ENCODE measurements at places on chromosomes 5 and 9.

DNA sequence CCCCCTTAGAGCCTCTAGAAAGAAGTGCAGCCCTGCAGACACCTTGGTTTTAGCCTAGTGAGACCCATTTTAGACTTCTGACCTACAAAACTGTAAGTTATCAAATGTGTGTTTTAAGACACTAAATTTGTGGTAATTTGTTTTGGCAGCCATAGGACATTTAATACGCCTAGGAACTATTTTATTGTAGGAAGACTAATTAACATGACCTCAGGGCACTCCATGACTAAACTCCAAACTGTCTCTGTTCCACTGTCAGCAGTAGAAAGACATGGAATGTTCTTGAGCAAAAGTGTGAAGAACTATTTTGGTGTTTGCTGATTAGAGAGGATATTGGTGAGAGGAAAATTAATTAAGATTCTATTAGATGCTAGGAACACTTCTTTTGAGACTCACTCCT is 4.1 kb upstream of the APC start:
- DNase-seq: no peak

DNA sequence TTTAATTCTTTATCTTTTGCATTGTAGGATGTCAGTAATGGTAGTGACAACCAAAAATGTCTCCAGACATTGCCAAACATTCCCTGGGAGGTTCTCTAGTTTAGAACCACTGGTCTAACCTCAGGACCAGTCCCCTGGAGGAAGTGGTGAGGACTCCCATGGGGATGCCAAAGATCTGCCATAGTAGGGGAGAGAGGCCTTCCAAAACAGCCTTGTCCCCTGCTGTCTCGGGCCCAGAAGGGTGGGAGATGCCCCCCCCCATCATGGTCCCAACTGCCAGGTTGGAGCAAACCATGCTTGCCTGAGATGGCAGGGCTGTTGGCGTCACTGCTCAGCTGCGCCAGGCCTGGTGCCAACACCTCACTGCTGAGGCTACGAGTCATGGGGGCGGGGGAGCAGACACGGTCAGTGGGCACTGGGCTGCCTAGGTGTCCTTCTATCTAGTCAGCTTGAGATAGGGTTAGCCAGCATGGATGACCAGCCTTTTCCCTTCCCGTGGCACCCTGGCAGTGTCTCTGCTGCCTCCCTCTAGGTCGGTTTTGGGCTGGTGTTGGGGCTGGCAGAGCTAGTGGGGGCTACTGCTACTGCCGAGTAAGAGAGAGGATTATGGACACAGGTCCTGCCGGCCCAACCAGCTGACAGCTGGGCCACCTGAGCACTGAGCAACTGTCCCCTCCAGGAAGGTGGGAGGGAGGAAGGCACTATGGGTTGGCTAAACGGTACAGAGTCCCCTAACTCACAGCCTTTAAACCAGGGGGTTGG is 8.3 kb upstream of the CXXC5 start:
- no peak for DNase-seq

DNA sequence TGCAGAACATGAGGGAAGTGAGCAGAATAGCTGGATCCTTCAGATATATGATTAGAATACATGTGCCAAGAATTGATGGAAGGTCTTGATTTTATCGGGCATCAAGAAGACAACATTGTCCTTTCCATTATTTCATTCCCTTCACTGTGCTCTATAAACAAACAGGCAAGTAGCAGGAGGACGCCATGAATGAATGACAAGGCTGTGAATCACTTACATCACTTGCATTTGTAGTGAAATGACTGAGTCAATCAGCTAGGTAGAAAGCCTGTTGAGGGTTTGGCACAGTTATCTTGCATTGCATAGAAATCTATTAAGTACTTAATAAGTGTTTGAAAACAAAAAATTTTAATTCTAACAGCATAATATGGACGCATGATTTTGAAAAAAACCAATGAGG is 548.8 kb upstream of the IZUMO3 start:
- DNase-seq: no peak

DNA sequence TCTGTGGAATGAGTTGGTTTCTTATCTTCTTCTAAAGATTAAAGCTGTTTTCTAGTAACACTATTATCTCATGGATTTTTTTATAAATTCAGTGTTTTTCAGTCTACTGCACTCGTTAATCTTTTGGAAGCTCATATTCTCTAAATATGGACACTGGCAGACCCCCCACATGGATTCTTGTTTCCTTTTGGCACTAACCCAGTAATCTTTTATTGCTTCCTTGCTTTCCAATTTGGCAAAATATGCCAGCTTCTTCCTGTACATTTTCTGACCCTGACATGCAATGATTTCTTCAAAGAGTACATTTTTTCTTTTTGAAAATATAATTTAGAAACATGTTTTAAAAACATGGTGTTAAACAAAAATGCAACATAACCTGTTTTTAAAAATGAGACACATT is 474.2 kb upstream of the FTMT start:
- DNase-seq: no peak

- no peak for DNase-seq
Measured at GRCh38 chr5:61559146-61559545, 227.1 kb downstream of the ZSWIM6 start.

DNA sequence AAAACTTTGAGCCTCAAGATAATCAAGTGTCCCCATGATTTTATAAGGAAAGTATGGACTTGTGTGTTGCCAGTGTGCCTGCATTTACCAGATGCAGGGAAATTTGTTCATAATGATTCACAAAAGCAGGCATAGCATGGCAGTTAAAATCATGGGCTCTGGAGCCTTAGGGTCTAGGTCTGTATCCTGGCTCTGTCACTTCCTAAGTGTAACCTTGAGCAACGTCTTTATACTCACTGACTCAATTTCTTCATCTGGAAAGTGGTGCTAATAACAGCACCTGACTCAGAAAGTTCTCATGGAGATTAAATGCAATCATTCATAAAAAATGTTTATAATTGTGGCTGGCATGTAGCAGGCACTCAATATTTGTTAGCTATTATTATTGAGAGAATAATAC is 234.9 kb downstream of the SAXO1 start:
- no peak for DNase-seq

- DNase-seq: no peak
Measured at GRCh38 chr5:124537107-124537506, 209.3 kb downstream of the ZNF608 start.
